ENCODE measurements at places on chromosomes 3 and 15. TPM values are rescaled to one million over a fixed set of nuclear protein-coding genes. Genes with fewer than 3 reads are reported as not detected.

DNA sequence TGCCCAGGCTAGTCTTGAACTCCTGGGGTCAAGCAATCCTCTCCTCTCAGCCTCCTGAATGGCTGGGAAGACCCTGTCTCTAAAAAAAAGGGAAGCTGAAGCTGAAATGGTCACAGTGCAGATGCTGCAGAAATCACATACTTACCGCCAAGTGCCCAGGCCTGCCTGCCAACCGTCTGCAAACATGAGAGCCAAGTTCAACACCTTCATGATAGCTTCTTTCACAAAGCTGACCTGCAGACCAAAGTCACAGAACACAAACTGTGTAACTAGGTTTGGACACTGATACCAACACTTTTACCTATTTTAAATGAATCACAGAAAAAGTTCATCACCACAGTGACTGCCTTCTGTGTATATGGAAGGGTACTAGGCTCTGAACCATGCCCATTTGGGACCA lies 22.8 kb upstream of the CYFIP1 start:
- no peaks in the 10 kb centered on the region for H3K27me3 ChIP-seq
- no peak overlapping the region for H3K27ac ChIP-seq
- H3K4me3 ChIP-seq: no peak overlapping the region
- H3K4me1 ChIP-seq: no peaks in the 10 kb centered on the region
- DNase-seq: no peak

GRCh38 chr3:62098646-62099365 lies 274.5 kb downstream of the FEZF2 start:
- H3K27ac ChIP-seq: no peak overlapping the region
- H3K4me1 ChIP-seq: no peaks in the 10 kb centered on the region
- H3K36me3 ChIP-seq: no peaks in the 10 kb centered on the region
- H3K27me3 ChIP-seq: no peaks in the 10 kb centered on the region

DNA sequence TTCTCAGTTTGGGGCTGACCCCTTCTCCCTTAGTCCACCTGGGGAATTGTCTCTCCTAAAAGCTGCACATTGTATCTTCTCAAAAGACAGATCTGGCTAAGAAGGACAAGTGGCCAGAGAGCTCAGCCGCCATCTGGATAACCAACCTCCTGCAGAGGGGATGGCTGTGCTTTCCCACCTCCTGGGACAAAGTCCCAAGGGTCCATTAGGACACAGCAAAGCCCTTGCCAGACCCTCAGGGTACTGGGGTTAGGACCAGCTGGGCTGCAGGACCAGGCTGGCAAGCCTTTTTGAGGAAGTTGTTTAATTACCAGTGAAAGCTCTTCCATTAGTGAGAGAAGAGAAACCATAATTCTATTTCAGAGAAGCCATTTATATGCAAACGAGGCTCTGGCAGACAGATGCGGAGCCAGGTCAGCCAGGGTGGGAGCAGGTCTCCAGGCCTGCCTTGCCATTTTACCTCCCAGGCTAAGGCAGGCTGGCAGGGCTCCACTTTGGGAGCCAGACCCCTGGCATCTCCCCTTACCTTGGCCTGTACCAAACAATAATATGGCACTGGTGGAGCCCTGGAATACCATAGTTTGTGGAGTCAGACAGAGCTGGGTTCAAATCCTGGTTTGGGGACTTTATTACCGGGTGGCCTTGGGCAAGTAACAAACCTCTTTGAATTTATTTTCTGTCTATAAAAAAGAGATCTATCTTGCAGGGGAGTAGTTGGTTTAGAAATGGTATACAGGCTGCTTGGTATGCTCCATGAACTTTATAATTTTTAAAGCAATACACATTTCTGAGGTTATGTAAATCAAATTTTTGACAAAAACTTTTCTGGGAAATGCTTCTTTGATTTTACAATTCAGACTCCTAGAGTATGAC lies 17.9 kb downstream of the SHF start:
- H3K27me3 ChIP-seq: no peaks in the 10 kb centered on the region
- no peak overlapping the region for H3K27ac ChIP-seq
- no peaks in the 10 kb centered on the region for H3K36me3 ChIP-seq
- DNase-seq: no peak

DNA sequence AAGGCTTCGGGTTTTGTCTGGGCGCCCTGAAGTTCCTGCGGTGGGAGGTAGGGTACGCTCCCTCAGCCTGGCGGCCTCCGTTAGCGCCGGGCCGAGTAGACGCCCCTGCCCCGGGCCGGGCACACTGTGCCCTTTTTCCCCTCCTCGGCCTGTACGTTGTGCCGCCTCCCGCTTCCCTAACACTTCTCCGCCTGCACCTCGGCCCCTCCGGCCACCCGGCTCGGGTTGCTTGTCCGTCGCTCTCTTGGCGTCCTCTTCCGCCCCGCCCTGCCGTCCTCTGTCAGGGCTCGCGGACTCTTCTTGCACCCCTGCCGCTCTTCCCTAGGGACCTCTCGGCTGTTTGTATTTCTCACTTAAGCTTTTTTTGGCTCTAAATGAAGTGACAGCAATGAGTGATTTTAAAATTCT lies 384 bp downstream of the KNL1 start:
- peak overlapping the region; percentile 92 for H3K27ac ChIP-seq
- H3K4me1 ChIP-seq: no peaks in the 10 kb centered on the region
- H3K4me3 ChIP-seq: peak overlapping the region; percentile 84
- peak; percentile 17 for DNase-seq

DNA sequence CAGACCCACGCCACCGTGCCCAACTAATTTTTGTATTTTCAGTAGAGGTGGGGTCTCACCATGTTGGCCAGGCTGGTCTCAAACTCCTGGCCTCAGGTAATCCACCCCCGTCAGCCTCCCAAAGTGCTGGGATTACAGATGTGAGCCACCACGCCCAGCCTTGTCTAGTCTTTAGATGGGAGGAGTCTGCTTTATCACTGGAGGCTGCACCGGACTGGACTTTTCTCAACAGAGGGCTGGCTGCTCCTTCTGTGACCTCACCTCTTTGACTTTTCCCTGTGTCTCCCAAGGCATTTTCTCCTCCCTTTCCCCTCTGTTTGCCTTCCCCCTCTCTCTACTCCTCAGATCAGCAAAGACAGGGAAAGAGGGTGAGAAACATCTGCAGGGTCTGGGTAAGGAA lies 28.5 kb downstream of the SLCO2A1 start:
- H3K4me3 ChIP-seq: no peak overlapping the region
- H3K36me3 ChIP-seq: no peaks in the 10 kb centered on the region
- peaks cover 2% of the 10 kb centered on the region for H3K4me1 ChIP-seq
- H3K27ac ChIP-seq: no peak overlapping the region
- no peaks in the 10 kb centered on the region for H3K27me3 ChIP-seq

DNA sequence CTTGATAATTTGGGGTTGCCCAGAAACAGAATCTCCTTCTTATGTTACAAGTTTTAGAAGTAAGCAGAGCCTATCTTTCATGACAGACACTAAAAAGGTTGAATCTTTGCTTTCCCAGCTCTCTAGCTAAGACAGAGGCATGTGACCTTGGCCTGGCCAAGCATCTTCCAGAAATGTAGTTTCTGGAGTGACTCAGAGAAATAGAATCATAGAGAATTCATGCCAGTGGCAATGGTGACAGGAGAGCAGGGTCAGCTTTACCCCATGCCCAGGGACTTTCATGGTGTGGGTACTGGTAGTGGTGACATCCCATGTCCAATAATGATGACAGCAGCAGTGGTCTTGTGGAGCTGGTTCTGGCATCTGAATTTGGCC lies 4.0 kb upstream of the PARP6 start:
- no peak overlapping the region for H3K4me3 ChIP-seq
- H3K27ac ChIP-seq: no peak overlapping the region
- no peaks in the 10 kb centered on the region for H3K27me3 ChIP-seq
- DNase-seq: no peak

- no peaks in the 10 kb centered on the region for H3K4me1 ChIP-seq
- no peak overlapping the region for H3K27ac ChIP-seq
- no peaks in the 10 kb centered on the region for H3K36me3 ChIP-seq
- H3K4me3 ChIP-seq: no peak overlapping the region
Observed at GRCh38 chr3:29168696-29169095, 112.2 kb upstream of the RBMS3 start.

GRCh38 chr15:89221543-89221942 lies at the start of gene RLBP1:
Gene RLBP1 (minus strand): TSS chr15:89221579. CDS start chr15:89218975, 2,604 bp downstream.
- no peak for DNase-seq
- no peaks in the 10 kb centered on the region for H3K4me1 ChIP-seq
- no peak within 1 kb of the TSS for H3K4me3 ChIP-seq
- no peaks in the 10 kb centered on the region for H3K27me3 ChIP-seq
- H3K36me3 ChIP-seq: no peaks in the 10 kb centered on the region

DNA sequence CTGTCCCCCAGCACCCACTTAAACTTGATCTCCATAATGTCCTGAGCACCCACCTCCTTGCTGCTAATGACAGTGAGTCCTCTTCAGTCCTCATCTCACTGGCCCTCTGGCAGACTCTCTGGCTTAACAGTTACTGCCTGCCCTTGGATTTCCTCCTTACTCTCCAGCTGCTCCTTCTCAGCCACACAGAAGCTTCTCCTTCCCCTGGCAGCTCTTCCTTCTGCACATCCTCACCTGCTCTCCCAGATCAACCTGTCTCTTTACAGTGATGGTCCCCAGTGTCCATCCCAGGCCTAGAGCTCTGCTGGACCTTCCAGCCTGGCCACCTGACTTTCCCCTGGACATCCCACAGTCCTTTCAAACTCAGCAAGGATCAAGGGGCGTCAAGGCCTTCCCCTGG lies 47.4 kb upstream of the SMAD3 start:
- DNase-seq: no peak
- no peaks in the 10 kb centered on the region for H3K27me3 ChIP-seq
- H3K4me1 ChIP-seq: peaks cover 9% of the 10 kb centered on the region
- no peaks in the 10 kb centered on the region for H3K36me3 ChIP-seq

DNA sequence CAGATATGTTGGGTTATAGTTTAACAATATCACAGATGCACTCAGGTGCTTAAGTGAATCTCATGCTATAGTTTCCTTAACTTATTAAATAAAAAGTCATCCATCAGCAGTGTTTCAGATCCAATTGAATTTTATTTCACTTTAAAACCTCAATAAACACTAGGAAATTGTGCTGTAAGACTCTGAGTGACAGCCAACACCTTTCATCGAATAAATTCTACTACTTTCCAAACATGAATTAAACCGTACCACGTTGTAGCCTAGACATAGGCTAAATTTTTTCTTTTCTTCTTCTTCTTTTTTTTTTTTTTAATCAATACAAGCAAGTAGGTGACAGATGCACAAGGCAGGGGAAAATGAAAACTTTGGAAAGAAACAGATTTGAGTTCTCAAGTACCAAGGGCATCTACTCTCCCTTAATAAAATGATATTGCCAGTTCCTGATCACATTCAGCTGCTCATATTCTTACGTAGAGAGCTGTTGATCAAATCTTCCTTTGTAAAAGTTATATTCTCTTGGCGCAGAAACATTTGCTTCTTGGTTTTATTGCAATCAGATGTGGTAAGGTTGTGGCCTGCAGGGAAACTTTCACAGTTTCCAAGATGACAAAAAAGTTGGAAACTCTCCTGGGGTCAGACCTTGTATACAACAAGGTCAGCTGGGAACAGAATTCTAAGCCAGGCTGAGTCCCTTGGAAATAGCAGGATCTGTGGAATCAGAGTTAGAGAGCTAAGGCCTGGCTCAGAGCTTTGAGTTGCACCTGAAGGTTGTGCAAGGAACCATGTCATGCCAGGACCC lies 147.7 kb downstream of the CD47 start:
- H3K27ac ChIP-seq: no peak overlapping the region
- no peak overlapping the region for H3K4me3 ChIP-seq
- DNase-seq: no peak
- H3K36me3 ChIP-seq: no peaks in the 10 kb centered on the region
- peaks cover 1% of the 10 kb centered on the region for H3K27me3 ChIP-seq
- no peaks in the 10 kb centered on the region for H3K4me1 ChIP-seq

- H3K36me3 ChIP-seq: peaks cover 7% of the 10 kb centered on the region
- peaks cover 2% of the 10 kb centered on the region for H3K4me1 ChIP-seq
- no peak for DNase-seq
- H3K27me3 ChIP-seq: no peaks in the 10 kb centered on the region
- H3K4me3 ChIP-seq: no peak overlapping the region
Observed at GRCh38 chr15:39936187-39936586, 2.3 kb downstream of the EIF2AK4 start.

GRCh38 chr15:53527996-53528395 lies 231.5 kb downstream of the WDR72 start:
- H3K4me3 ChIP-seq: no peak overlapping the region
- no peak overlapping the region for H3K27ac ChIP-seq
- no peaks in the 10 kb centered on the region for H3K36me3 ChIP-seq
- no peaks in the 10 kb centered on the region for H3K4me1 ChIP-seq

DNA sequence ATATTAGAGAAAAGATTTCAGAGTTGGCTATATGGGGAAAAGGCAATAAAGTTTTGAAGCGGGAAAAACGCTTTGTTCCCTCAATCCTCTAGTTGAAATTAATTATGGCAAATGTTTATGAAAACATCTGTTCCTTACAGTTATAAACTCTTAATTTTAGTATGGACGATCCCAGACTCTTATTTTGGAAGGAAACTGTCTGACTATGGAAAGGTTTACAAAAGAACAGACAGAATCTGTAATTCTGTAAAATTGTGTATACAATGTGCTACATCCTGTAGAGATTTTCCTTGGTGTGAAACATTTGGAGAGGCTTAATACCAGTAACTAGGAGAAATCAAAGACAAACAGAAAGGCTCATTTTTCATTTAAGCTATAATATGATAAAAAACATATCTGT lies 311.8 kb downstream of the TBC1D5 start:
- H3K4me1 ChIP-seq: peaks cover 5% of the 10 kb centered on the region
- no peaks in the 10 kb centered on the region for H3K27me3 ChIP-seq
- H3K36me3 ChIP-seq: no peaks in the 10 kb centered on the region

DNA sequence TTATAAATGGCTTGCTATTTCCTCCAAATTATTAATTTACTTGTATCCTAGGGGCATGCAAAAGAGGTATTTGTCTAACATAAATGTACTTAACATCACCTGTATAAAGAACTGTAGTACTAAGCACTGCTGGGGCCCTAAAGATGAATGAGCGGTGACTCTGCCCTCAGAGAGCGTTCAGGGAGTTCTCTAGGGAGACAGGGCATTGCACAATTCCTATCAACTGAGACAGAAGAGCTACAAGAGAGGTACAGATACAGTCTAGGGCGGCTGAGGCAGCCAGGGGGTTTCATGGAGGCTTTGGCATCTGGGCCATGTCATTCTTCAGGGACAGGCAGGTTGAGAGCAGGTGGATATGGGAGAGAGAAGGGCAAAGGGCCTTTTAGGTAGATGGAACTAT lies 39.9 kb upstream of the PARL start:
- no peaks in the 10 kb centered on the region for H3K27me3 ChIP-seq
- DNase-seq: no peak
- H3K4me1 ChIP-seq: no peaks in the 10 kb centered on the region
- no peak overlapping the region for H3K27ac ChIP-seq
- H3K4me3 ChIP-seq: no peak overlapping the region

Gene CHRNA7
- polyA plus RNA-seq: 11.0 TPM

Gene GABRA5
- 29.6 TPM for polyA plus RNA-seq

Gene TMEM207
- not detected for polyA plus RNA-seq

Gene KCNMB3
- 1.7 TPM for polyA plus RNA-seq

Gene POC1A
- 44.9 TPM for polyA plus RNA-seq

Gene CIDEC
- not detected for polyA plus RNA-seq

Gene TMEM41A
- 20.1 TPM for polyA plus RNA-seq

Gene IMPG2
- 0.03 TPM for polyA plus RNA-seq

Gene ISG20
- polyA plus RNA-seq: 5.0 TPM

Gene MED12L
- polyA plus RNA-seq: 3.6 TPM

Gene ADAMTS9
- 0.13 TPM for polyA plus RNA-seq

Gene SCAMP5
- polyA plus RNA-seq: 96.4 TPM
